ENCODE measurements at places on chromosomes 2 and 18.

DNA sequence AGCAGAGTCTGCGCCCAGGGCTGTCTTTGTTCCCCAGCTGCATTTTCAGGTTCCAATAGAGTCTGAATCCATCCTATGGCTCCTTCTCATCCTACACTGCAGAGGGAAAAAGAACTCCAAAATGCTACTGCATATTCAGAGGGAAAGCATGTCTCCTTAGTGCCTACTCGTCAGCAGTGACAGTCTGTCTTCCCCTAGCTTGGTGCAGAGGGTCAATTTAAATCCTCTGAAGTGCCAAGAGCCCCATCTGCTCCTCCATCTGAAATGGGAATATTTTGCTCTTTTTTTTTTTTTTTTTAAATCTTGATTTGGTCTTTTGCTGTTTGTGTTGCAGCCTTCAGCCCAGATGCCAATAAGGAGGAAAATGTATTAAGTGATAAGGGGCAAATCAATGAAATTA, 199.3 kb downstream of the RNF144A start:
- DNase-seq, result no peak

GRCh38 chr2:75560768-75561565, at the start of gene EVA1A:
Gene EVA1A, minus strand, starts transcription at chr2:75560939. Its CDS starts 42,799 bp downstream, at chr2:75518140.
- peak; percentile 2 for DNase-seq

GRCh38 chr18:67081482-67082211, 434.9 kb downstream of the DSEL start:
- DNase-seq, result no peak

DNA sequence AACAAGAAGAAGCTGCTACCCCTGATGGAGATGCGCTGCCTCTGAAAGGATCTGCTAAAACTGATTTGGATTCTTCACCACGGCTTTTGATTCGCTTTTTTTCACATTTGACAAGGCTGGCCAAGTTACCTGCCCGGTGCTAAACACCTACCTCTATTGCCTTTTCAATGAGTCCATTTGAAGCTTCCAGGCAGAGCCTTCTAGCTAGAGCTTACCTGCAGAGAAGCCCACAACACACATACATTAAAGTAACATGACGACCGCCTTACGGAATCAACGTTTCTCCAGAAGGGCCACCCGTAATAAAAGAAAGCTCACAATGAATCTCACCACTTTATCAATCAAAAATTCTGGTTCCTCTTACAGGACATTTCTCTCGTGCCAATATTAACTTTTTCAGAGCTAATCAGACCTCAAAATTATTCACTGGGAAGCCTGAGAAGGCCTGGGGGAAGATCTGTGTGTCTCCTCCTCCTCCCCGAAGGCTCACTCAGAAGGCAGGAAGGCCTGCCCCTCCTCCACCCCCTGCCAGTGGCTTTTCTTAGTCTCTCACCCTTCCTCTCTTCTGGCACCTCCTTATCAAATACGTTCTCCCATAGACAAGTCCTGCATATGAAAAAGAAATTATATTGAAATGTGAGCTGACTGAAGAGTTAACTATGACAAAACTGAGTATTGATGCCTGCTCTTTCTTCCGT, 171.0 kb downstream of the DNER start:
- no peak for DNase-seq

DNA sequence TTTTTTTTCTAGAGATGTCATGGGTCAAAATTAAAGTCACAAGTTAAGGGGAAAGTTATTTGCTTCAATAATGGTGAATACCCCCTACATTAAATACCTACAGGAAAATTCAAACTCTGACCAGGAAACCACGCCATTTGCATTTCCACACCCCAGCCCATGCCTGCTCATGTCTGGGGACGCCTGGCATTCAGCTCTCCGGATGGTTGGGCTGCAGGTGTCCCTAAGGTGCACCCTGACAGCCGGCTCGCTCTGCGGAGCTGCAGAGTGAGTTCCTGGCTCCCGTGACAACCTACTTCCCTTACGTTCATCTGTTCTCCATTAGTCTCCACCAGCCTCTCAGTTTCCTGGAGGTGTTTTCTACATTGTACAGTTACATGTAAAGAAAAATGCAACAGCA, 122.7 kb upstream of the RIOK3 start:
- no peak for DNase-seq

DNA sequence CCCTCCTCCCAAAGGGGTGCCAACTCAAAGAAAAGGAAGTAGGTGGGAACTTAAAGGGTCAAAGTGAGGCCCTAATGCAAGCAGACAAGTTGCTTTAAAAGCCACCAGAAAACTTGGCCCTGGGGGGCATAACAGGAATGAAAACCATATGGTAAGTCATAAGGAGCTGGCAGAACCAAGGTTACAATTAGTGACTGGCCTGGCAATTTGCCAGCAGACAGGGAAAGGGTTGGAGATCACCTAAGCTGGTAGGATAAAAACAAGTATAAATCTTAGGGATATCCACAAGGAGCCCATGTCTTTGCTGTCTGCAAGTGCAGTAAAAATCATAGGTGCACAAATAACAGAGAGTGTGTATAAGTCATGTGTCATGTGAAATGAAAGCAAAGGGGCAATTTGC, 256.7 kb upstream of the LRRTM4 start:
- DNase-seq, result no peak

DNA sequence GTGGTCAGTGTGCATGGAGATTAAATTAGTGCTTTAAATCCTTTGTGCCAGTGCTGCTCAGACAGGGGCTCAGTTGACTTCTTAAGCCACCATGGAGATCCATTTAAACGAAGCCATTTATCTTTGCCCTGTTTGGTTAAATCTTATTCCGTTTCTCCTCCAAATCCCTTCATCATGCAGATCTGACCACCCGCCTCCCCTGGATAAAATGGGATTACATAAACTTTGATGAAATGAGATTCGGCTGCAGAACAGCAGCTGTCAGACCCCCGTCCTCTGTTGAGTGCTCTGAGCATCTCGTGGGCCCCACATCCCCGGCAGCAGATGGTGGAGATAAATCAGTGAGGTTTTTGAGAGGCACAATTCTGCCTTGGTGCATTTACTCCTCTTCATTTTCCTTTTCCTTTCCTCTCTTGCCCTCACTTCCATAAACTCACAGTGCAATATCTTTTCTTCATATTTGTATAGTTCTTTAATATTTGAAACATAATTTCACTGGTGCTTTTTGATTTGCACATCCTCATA, 84.4 kb upstream of the TWIST2 start:
- no peak for DNase-seq

DNA sequence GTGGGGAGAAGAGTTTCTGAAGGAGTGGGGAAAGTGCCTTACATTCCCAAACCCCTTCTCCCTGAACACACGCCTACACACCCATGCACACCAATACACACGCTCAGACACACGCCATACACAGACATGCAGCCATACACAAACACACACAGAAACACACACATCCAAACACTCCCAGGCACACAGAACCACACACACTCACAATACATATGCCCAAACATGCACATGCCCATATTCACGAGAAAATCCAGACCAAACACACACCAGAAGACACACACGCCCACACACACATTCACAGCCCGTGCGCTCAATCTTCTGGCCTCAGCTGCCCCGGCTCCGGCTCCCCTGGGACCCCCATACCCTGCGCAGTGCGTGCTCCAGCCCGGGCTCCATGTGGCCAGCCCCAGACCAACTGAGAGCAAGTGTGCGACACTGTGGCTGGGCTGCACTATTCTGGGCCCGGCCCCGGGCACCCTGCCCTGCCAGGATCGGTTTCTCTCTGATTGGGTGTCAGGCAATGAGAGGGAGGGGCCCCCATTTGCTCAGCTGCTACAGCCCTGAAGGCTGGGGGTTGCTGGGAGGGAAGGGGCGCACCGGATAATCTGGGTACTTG, at the start of gene PRKAG3:
TSS of gene PRKAG3 (minus strand) at position 426 of the 613 bp plus-strand sequence.
- no peak for DNase-seq

DNA sequence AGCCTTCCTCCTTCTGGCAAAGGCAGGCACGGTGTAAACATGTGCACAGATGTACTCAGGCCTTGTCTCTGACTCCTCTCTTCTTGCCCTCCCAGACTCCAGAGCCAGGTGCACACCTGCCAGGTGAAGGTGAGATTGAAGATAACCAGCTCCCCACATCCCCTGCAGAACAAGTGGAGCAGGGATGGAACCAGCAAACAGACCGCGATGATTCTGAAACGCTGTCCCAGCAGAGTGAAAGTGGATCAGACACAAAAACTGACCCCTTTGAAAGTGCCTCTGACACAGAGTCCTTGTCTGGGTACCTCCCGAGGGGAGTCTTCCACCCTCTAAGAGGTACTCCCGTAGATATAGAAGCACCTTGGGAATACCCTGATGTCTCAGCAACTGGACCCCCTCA, 77.2 kb downstream of the ARHGEF4 start:
- DNase-seq, result no peak

DNA sequence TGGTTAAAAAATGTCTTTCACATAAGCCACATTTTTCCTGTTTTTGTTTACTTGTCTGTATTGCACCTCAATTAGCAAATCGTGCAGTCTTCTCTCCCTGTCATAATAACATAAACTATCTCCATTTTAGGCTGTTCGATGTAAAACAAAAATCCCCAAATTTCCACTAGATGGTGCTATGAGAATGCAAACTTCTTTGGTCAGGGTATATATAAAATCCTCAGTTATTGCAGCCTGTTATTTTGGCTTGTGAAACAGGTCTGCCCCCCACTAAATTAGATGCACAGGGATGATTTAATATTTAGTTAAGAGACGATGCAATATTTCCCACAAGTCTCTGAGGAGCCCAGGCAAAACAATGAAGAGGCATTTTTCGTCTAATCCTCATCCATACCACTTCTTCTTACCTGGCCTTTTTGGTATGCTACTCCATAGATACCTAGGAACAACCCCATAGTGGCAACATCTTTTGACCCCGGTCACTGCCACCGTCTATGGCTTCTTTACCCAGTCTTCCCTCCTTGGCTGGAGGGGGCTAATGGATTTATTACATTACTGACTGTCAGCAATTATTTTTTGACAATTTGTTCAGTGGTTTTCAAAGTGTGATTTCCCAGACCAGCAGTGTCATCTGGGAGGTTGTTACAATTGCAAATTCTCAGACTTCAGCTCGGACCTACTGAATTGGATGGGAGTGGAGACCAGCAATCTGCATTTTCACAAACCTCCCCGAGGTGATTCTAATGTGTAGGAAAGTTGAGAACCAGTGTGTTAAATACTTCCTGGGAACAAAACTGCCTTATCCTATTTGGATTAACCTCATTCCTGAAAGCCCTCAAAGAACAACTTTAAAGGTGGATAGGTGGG, 117.4 kb upstream of the CWC22 start:
- peak; percentile 79 for DNase-seq

DNA sequence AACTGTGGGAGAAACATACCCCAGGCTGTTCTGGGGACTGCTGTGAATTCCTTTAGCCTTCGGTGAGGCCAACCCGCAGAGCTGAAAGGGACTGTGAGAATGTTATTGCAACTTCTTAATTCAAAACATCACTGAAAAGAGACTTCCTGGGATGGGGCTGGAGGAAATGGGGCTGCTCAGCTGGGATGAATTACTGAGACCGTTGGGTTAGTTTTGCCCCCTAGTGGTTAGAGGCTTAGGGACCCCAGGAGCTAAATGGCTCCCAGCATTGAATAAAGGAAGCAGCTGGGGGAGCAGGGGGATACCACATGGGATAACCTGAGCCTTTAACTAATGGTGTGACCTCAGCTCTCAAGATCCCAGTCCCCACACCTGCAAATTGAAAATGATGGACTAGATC, 941.1 kb upstream of the FANCL start:
- DNase-seq, result no peak

GRCh38 chr2:122163617-122164016, 408.2 kb downstream of the TSN start:
- no peak for DNase-seq

DNA sequence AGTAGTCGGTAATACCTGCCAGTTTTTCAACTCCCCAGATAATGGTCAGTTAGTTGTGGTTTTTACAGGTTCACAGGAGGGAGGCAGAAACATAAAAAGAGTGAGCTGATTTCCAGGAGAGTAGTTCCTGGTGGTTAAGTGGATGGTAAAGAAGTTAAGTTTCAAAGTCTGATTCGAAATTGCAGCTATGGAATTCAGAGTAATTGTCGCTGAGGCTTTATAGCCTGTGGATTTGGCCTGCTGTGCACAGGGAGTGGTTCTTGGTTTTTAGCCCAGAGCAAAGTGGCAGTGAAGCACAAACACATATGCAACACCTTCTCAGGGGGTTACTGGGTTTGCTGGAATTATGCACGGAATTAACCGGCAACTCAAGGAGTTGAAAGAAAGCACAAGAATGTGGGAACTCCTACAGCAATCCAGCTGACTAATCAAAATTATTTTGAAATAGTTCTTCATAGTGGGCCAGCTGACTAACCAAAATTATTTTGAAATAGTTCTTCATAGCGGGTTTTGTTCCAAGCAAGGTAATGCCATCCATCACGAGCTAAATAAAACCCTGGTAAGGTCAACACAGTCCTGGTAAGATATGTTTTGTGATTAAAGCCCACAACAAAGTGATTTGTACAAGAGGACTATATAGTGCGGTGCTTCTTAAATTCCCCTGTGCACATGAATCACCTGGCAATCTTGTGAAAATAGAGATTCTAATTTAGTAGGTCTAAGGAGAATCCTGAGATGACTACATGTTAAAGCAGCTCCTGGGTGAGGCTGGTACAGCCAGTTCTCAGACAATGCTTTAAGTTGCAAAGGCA, 94.4 kb downstream of the SGPP2 start:
- no peak for DNase-seq

DNA sequence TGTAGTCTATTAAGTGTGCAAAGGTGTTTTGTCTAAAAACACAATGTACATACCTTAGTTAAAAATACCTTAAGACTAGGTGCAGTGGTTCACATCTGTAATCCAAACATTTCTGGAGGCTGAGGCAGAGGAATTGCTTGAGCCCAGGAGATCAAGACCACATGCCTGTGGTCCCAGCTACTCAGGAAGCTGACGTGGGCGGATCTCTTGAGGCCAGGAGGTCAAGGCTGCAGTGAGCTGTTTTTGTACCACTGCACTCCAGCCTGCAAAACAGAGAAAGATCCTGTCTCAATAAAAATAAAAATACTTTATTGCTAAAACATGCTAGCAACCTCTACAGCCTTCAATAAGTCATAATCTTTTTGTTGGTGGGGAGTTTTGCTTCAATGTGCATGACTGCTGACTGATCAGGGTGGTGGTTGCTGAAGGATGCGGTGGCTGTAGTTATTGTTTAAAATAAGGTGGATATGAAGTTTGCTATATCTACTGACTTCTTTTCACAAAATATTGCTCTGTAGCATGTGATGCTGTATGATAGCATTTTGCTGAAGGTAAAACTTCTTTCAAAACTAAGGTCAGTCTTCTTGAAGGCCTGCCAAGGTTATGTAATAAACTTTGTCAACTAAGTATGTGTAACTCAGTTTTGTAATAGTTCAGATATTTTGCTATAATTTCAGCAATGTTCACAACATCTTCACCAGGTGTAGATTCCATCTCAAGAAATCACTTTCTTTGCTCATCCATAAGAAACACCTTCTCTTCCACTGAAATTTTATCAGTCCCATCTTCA, 1238.0 kb upstream of the NRXN1 start:
- DNase-seq, result no peak
